ENCODE measurements at places on chromosomes 16 and 17.

- DNase-seq = no peak
Measured at GRCh38 chr17:59800530-59800942, 92.2 kb downstream of the TUBD1 start.

GRCh38 chr17:81395600-81396277 lies 482 bp downstream of the BAHCC1 start:
- DNase-seq = no peak

GRCh38 chr17:82172486-82173160 lies 40.0 kb downstream of the CCDC57 start:
- DNase-seq = no peak

DNA sequence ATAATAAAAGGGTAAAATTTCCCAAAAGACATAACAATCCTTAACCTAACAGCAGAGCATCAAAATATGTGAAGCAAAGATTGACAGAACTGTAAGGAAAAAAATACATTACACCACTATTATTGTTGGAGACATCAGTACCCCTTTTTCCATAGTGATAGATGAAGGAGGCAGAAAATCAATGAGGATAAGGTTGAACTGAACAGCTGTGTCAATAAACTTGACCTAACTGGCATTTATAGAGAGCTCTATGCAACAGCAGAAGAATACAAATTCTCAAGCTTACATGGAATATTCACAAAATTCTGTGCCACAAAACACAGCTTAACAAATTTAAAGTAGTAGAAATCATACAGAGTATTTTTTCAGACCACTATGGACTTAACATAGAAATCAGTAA lies 195.0 kb upstream of the ELAC2 start:
- DNase-seq = no peak

DNA sequence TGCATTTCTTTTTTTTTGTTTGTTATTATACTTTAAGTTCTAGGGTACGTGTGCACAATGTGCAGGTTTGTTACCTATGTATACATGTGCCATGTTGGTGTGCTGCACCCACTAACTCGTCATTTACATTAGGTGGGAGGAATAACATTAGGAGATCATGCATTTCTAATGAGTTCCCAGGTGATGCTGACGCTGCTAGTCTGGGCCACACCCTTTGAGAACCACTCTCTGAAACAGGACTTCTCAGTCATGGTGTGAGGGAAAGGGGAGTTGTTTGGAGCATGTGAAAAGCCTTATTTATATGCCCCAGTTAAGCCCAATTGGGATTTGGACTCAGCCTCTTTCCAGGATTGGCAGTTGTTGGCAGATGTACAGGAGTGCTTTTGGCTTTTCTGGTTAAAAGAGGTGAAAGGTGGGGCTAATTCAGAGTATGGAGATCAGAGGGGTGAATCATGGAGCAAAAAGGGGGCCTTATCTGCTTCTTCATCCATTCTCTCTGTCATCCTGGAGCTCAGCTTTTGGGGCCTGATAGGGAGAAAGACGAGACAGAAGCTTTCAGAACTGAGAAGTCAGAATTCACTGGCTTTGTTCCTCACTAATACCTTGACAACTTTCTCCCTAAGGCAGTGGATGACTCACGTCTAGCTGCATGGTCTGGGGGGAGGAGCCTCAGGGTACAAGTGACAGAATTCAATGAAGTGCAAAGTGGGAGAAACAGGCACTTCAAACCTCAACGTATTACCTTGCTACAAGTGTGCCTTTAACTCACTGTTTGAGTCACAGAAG lies 180.0 kb upstream of the CACNG3 start:
- DNase-seq = no peak

DNA sequence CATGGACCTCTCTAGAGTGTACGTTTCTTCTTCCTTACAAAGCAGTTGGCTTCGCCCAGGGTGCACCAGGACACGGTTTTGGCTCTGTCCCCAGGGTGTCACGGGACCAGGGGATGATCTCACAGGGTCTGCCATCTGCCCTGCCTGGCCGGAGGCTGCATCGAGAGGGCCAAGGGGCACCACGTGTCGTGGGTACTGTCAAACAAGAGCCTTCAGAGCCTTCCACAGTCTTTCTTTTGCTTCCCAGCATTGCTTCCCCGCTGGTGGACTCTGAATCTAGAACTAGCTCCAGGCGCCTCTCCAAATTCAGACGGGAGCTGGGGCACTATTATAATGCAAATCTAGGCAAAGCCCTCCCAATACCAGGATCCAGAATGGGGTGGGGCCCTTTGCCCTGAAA lies 47.9 kb downstream of the MAPT start:
- DNase-seq = no peak

DNA sequence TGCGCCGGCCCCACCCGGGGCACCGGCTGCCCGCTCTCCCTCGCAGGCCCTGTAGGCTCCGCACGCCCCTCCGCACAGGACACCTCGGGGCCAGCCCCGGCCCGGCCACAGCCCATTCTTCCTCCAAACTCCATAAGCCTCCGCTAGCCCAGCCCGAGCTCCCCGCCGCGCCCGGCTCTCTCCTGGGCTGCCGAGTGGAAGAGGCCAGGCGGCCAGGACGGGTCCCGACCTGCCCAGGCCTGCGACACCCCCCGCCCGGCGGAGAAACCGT lies 397 bp downstream of the NCOR1 start:
- no peak for DNase-seq

DNA sequence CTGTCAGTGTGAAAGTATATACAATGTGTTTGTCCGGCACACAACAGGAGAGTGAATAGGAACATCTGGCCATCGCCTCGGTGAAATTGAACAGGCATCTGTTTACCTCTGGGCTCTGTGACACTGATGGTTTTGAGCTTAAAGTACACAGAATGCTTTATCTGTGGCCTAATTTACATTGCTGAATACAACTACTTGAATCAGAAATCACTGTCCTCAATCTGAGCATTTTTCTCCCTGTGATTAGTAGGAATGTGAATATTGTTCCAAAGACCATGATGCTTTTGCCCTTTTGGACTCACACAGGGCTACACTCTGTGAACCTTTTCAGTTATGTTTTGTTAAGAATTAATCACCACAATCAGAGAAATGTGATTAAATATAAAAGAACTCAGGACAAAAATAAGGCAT lies 323.0 kb upstream of the TBX2 start:
- no peak for DNase-seq

- DNase-seq = no peak
Measured at GRCh38 chr17:1414001-1414574, 14.1 kb upstream of the YWHAE start.

DNA sequence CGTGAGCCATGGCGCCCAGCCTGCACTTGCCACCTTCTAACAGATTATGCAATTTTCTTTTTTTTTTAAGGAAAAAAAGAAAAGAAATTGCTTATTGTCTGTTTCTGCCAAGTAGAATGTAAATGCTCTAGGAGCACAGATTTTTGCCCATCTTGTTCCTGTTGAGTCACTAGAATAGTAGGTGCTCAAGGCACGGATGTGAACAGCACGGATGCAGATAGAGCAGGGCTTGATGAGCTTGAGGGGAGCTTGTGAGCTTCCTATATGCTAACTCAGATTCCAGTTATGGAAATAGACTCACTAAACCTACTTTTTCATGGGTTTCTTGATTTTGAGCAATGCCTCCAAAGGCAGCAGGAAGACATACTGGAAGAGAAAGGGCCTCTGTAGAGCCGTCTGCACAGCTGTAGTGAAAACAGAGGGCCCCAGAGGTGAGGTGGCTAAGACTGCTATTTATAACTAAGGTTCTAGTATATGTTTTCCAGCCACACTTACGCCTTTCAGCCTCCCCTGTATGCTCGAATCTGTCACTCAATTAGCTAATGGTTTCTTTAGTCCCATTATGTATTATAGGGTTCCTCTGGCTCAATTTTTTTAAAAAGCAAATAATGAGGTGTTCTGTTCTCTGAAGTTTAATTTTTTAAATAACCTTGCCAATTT lies 72.8 kb downstream of the WWP2 start:
- DNase-seq = no peak
